Activated CD4-positive, alpha-beta T cell treated with anti-CD3 and anti-CD28 coated beads for 24 hours (primary cell): ENCODE measurements at places on chromosomes 16 and 17.
A peak's percentile ranks its signal among the peaks of the same experiment; 100 is the strongest.

GRCh38 chr16:84648595-84649510, 542 bp downstream of the KLHL36 start:
- peak; percentile 19 for DNase-seq

DNA sequence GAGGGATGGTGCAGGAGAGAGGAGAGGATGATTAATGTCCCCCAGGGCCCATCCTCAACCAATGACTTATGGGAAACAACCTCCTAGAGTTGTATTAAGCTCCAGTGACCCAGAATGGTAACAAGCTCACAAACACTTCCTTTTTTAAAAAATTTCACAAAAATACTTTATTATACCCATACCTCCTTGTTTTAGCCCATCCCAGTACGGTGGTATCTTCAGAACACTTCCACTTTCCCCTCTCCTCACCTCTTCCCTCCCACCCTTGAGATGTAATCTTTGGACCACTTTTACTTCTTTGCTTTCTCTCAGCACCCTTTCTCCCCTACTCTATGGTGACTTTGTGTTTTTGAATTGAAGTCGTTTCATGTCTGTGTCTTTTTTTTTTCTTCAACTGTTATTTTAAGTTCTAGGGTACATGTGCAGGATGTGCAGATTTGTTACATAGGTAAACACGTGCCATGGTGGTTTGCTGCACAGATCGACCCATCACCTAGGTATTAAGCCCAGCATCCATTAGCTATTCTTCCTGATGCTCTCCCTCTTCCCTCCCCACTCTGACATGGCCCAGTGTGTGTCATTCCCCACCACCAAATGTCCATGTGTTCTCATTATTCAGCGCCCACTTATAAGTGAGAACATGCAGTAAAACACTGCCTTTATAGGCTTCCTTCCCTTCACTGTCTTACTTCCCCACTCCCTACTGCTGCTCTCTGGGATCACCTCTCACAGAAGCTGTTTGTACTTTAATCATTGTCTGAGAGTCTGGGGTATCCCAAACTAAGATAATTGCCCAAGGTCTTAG, 124.5 kb downstream of the PRKCB start:
- DNase-seq: no peak

DNA sequence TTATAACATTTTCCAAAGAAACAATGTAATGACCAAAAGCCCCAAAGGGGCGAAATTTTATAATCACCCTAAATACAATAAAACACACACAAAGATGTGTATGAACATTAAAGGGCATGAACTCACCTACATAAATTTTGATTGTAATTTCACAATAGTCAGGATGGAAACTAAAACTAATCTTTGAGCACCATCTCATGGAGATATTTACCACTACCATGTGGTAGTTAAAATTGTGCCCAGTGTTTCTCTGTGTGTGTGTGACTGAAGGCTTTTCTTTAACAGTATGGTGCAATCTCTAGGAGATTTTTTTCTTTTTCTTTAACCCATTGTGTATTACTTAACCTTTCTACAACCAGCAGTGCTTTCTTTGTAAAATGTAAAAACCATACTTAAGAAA, 19.7 kb upstream of the MEIOC start:
- no peak for DNase-seq

- DNase-seq: no peak
These were observed 53.7 kb downstream of the IL21R start for GRCh38 chr16:27455700-27456099.

DNA sequence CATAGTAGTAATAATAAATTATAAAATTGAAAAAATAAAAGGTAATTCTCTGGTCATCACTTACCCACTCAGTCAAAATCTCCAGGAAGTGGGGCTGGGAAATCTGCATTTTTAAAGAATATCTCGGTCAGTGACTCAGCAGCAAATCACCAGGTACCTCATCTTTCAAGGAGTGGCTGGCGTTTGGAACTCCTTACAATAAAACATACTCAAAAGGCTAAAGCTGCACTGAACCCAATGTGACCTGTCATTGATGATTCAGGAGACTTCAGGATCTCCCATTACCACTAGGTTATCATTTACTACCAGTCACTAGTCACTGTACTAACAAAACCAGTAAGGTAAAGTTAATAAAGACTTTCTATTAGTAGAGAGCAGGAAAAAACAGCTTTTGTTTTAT, 21.5 kb upstream of the RFFL start:
- no peak for DNase-seq

DNA sequence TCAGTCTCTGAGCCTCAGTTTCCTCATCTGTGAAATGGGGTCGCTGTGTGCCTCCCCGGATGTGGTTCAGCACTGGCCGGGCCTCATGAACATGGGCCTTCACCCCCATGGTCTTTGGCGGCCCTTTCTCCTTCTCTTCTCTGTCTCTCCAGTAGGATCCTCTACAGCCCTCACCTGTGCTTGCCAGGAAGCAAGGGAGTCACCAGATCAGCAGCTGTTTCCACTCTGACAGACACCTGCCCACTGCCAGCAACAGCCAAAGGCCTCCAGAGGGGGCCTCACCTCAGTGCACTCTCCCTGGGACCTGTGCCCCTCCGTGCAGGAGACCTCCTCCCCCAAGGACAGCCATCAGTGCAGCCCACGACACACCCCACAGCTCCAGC, 89.4 kb downstream of the C16orf78 start:
- DNase-seq: no peak

DNA sequence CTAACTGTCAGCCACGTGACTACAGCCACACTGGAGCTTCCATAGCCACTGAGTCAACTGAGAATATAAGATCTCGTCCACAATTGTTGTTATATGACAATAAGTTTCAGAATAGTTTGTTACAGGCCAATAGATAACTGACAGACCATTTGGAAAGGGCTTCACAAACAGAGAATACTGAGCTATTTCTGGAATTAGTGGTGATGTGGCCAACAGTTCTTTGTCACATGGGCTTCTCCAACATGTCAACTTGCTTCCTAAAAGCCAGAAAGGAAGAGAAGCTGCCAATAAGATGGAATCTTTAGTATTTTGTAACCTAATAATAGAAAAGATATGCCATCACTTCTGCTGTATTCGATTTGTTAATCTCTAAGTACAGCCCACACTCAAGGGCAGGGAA, 1220.4 kb downstream of the CDH8 start:
- DNase-seq: no peak

GRCh38 chr17:78796517-78796900, 14.4 kb upstream of the CYTH1 start:
- DNase-seq: no peak

DNA sequence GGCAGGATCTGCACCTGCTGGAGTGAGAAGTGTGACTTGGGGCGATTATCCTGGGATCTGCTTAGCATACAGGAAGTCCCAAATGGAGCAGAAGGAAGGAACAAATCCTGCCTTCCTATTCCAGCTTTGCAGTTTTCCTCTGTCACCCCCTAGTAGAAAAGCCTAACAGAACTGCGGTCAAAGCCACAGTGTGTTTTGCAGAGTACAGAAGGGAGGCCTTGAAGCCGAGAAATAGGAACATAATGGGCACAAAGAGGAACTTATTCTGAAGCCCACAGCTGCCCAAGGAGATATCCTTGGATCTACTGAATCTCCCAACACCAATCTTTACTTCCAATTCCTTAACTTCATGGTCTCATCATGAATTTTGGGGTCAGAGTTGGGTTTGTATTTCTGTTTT, 8.5 kb downstream of the KRTAP1-5 start:
- DNase-seq: no peak

DNA sequence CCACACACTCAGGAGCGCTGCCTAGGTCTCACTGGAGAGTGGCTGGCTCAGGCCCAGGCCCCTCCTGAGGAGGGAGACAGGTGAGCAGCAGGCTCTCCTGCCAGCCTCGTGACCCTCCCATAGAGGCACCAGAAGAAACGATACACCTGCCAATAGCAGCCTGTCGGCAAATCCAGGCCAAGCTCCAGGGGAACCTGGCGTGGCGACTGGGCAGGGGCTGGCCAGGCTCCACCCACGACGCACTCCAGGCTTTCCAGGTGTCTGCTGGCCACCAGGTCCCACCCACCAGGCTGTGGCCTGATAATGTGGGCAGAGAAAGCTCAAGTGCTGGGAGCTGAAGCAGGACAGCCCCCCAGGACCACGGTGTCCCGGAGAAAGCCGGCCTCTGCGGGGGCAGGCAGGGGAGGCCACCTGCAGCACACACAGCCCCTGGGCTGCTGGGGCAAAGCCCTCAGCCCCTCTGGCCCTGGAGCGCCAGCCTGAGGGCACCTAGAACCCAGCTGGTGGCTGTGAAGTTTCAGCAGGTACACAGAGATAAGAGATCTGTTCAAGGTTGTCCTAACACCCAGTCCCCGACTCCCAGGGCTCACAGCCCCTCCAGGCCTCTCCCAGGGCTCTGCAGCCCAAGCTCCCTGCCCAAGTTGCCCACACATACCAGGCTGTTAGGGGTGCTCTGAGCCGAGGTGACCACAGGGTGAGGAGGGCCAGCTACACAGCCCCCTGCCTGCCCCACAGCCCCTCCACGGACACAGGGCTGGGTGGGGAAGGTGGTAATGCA, 2.4 kb downstream of the PGAP6 start:
- DNase-seq: no peak

DNA sequence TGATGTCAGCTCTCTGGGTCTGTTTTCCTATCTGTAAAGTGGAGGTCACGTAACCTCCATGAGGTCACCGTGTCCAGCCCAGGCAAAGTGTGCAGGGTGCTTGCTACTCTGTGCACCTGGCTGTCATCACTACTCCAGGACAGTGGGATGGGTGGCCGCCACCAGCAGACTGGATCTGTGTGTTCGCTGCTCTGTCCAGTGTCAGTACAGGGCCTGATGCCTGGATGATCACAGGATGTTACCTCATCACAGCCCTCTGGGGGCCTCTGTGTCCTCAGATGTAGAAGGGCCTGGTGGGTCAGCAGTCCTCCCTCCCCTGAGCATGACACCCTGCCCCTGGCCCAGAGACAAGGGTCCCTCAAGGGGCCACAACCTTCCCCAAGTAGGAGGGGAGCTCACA, 80.0 kb downstream of the KCNJ18 start:
- no peak for DNase-seq

DNA sequence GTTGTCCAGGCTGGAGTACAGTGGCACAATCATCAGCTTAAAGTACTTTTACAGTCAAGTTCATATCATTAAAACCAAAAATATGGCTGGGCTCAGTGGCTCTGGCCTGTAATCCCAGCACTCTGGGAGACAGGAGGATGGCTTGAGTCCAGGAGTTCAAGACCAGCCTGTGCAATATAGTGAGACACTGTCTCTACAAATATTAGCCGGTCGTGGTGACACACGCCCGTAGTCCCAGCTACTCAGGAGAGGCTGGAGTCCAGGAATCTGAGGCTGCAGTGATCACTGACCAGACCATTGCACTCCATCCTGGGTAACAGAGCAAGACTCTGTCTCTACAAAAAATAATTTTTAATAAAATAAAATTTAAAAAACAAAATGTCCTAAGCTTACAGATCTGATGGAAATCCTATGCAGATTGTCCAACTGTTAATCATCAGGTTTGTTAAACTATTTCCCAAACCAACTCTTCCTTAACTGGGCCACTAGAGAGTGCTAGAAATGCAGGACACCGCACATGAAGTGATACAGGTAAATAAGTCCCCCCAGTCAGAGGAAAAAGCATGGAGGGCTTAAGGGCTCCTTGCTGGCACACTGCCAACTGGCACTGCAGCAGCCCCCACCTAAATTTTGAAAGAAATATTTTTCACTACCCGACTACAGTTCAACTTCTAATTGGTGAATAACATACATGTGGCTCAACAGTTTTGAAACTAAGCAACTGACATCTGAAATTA, 2.8 kb downstream of the USP22 start:
- DNase-seq: no peak

- DNase-seq: no peak
These were observed 145.6 kb upstream of the TBX2 start for GRCh38 chr17:61253937-61254574.

DNA sequence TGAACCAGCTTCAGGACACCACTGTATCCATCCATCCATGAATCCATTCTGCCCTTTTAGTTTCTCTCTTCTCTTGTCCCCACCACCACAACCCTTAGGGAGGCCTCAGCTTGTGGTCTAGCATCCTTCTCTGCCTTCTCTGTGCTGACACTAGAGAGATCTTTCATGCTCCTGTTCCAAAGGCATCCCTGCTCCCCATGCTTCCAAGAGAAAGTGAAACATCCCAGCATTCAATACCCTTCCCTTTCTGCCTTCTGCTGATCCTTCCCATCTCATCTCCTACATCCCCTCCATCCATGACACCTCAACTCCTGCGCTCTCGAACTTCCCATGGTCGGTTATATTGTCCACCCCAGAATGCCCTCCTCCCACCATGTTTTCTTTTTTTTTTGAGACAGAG, 10.0 kb downstream of the RAPGEFL1 start:
- no peak for DNase-seq

DNA sequence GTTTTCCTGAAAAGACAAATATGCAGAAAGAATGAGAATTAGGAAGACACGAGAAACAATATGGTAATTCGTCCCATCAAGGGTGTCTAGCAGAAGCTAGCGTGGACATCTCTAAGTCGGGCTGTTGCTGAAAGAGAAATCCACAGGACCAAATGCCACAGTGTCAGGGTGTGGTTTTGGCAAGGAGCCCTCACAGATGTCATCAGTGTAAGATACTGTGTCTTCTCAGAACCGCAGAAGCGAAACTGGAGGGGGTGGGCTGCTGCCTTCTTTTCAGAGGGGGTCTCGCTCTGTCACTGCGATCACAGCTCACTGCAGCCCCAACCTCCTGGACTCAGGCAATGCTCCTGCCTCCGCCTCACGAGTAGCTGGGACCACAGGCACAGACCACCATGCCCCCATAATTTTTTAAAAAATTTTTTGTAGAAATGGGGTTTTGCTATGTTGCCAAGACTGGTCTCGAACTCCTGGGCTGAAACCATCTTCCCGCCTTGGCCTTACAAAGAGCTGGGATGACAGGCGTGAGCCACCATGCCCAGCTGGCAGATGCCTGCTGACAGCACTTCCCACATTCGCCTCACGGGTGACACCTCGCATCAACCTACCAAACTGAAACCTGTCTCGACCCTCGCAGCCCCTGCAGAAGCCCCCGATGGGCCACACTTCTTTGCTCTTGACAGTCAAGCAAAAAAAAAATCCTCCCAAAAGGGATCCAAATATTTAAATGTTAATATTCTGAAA, 26.2 kb downstream of the TRAP1 start:
- no peak for DNase-seq

- no peak for DNase-seq
These were observed 143.9 kb downstream of the KCNJ2 start for GRCh38 chr17:70313086-70313852.

DNA sequence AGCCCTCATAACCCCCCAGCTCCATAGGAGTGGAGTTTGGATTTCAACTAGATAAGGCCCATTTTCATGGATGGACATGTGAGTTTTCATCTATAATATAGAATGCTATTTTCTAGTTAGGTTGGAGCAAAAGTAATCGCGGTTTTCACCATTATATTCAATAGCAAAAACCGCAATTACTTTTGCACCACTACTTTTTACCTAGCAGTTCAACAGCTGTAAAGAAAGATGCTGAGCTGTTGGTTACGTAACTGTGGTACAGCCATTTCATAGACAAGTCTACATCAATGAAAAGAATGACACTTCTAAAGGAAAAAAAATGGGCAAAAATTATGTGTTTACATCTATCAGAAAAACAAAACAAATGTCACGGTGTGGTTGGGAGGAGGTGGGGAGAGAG, 507.7 kb downstream of the MAF start:
- no peak for DNase-seq

GRCh38 chr17:66625311-66625767, 209.6 kb upstream of the CACNG5 start:
- no peak for DNase-seq

- DNase-seq: peak; percentile 15
These were observed 589 bp downstream of the XYLT2 start for GRCh38 chr17:50346313-50347116.
